Activated T-helper 1 cell treated with anti-CD3 and anti-CD28 coated beads, Interleukin-12 subunit alpha, Interleukin-12 subunit beta, Interleukin-2, Interleukin-4 antibody, amounts not matched to agents 30 ng/mL and 10 ng/mL and 1 ng/mL, durations not matched to agents 14 hours and 24 hours and 36 hours (primary cell): ENCODE measurements at places on chromosomes 11 and 22. TPM values are rescaled to one million over a fixed set of nuclear protein-coding genes. Genes with fewer than 3 reads are reported as not detected.
A peak's percentile ranks its signal among the peaks of the same experiment; 100 is the strongest.

Gene MS4A7
- total RNA-seq, result not detected in 2 replicates

Gene MFRP
- total RNA-seq, result not detected in 2 replicates

- DNase-seq, result no peak
- no peak overlapping the region for H3K4me3 ChIP-seq
- peak overlapping the region; percentile 80 for H3K27ac ChIP-seq
Measured at GRCh38 chr11:44593251-44593650, 27.8 kb downstream of the CD82 start.

DNA sequence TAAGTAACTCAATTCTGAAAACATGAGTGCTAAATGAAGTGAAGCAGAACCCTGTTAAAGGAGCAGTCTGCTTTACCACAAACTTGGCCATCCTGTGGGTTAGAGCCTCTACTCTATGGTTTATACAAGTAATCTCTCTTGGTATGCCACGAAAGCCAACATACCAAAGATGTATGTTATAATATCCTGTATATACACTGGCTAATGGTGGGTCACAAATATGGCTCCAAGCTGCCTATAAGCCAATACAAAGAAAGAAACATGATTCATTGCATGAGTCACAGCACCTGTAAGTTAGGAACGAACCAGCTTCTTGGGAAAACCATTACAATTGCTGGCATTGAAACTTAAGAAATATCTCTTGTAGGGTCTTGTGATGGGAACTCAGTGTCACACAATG is 16.1 kb downstream of the XRRA1 start:
- H3K4me1 ChIP-seq, result peaks cover 16% of the 10 kb centered on the region
- H3K36me3 ChIP-seq, result peaks cover 18% of the 10 kb centered on the region
- no peak overlapping the region for H3K4me3 ChIP-seq
- no peak overlapping the region for H3K27ac ChIP-seq

GRCh38 chr11:13126430-13126829 is 117.3 kb downstream of the RASSF10 start:
- no peak for DNase-seq
- H3K27ac ChIP-seq, result no peak overlapping the region
- H3K27me3 ChIP-seq, result peaks cover 20% of the 10 kb centered on the region
- H3K36me3 ChIP-seq, result no peaks in the 10 kb centered on the region

DNA sequence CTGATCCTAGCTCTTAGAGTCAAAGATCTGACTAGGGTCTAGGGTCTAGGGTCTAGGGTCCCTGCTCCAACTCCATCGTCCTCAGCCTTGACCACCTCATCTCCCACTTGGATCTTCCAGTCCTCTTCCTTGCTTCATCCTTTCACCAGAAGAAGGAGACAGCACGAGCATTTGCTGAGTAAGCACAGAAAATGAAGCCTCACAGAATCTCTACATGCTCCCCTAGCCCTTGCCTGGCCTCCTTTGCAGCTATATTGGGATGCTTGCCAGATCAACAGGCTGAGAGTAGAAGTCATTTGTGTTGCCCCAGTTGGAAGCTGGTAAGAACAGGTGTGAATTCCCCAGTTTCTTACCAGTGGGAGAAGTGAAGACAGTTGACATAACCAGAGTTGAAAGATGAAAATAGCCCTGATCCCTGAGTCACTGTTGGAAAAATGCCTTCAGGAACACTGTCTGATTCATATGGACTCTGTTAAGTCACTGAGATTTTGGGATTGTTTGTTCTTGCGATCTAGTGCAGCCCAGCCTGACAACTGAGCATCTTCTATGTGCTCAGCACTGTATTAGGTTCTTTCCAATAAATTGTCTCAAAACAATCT is 552.5 kb downstream of the INSC start:
- H3K27me3 ChIP-seq, result no peaks in the 10 kb centered on the region
- H3K4me1 ChIP-seq, result no peaks in the 10 kb centered on the region
- DNase-seq, result no peak
- H3K4me3 ChIP-seq, result no peak overlapping the region
- no peak overlapping the region for H3K27ac ChIP-seq

DNA sequence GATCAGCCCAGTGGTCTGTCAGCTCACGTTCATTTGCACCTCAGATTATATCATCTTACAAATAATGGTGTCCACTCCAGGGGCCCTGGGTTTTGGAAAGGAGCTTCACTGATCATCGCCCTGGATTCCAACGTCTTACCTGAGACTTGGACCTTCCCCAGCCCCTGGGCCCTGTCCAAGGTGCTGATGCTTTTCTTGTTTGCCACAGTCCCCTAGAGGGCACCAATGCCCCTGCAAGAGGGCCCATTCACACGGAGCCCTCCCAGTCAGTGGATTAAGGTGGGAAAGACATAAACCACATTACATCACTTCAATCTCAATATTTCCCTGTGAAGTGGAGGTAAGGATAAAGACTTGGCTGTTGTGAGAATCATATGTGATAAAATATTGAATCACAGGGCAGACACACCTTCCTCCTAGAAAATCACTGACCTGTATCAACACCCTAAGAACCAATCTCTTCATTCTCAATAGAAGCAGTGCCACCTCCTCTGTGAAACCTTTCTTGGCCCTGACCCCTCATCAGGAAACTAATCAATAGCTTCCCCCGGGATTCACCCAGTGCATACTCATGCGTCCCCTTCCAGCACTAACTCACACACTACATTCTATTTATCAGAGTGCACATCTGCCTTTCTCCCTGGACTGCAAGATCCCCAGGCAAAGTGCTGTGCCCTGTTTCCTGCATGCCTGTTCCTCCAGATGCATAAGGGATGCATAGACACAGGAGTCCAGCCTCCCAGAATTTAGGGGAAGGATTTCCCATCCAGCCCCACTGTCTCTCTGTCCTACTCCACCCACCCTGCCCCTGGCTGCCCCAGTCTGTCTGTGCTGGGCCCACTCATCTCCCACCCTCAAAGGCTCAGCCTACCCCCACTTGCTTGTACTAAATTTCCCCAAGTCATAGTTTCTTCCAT is 167.0 kb downstream of the BUD13 start:
- no peak overlapping the region for H3K27ac ChIP-seq
- no peak overlapping the region for H3K4me3 ChIP-seq
- H3K27me3 ChIP-seq, result no peaks in the 10 kb centered on the region
- no peaks in the 10 kb centered on the region for H3K36me3 ChIP-seq

GRCh38 chr11:129192150-129192549 is at the start of gene ARHGAP32:
Gene ARHGAP32, minus strand, starts transcription at chr11:129192325. Its CDS starts 127 bp downstream, at chr11:129192198.
- H3K27ac ChIP-seq, result no peak within 1 kb of the TSS
- no peak for DNase-seq

- no peaks in the 10 kb centered on the region for H3K36me3 ChIP-seq
- DNase-seq, result no peak
- H3K4me3 ChIP-seq, result no peak within 1 kb of the TSS
- H3K27me3 ChIP-seq, result peaks cover 5% of the 10 kb centered on the region
- H3K27ac ChIP-seq, result no peak within 1 kb of the TSS
Measured at GRCh38 chr11:120137611-120138521, at the start of gene TRIM29. Gene TRIM29, minus strand, starts transcription at chr11:120138113. Its CDS starts 82 bp downstream, at chr11:120138031.
